ENCODE measurements at places on chromosomes 2 and 18.
A peak's percentile ranks its signal among the peaks of the same experiment; 100 is the strongest.

DNA sequence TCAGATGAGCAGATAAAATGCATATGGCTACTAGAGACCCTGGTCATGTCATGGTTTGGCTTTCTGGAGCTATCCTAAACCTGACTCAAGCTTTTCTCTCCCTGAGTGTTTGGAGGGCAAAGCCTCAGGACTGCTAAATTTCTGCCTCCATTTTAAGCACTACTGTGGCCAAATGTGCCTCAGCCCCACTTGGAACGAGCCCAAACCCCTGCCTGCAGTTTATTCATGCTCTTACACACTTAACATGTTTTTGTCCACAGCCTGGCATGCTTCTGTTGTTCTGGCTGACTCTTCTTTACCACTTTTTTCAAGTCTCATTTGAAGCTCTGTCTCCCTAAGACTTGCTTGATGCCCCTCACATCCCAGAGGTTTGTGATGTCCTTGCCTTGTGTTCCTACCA, 24.7 kb downstream of the MGAT5 start:
- DNase-seq, result no peak

GRCh38 chr2:163259489-163259888, 420.9 kb upstream of the KCNH7 start:
- no peak for DNase-seq

- no peak for DNase-seq
Observed at GRCh38 chr2:50125246-50125645, 906.7 kb downstream of the NRXN1 start.

GRCh38 chr2:926259-926793, 24.3 kb upstream of the SNTG2 start:
- no peak for DNase-seq

- peak; percentile 31 for DNase-seq
Observed at GRCh38 chr2:9095690-9096089, 92.2 kb upstream of the MBOAT2 start.

Data from astrocyte (in vitro differentiated cells and primary cell).